ENCODE measurements at places on chromosomes 2 and 18.

GRCh38 chr18:28044036-28044435, 132.9 kb downstream of the CDH2 start:
- DNase-seq: no peak

DNA sequence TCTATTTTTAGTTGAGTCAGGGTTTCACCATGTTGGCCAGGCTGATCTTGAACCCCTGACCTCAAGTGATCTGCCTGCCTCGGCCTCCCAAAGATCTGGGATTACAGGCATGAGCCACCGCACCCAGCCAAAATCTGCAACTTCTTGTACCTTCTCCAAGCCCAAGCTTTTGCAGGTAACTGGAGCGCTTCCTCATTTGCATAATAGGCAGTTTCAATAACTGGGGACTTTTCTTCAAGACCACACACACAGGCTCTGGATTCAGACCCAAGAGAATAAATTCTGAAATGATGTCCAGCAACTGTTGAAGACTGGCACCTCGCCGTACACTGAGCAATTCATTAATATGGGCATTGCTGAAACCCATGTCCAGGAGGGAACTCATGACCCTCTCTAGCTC, 2.8 kb downstream of the MTERF4 start:
- no peak for DNase-seq

DNA sequence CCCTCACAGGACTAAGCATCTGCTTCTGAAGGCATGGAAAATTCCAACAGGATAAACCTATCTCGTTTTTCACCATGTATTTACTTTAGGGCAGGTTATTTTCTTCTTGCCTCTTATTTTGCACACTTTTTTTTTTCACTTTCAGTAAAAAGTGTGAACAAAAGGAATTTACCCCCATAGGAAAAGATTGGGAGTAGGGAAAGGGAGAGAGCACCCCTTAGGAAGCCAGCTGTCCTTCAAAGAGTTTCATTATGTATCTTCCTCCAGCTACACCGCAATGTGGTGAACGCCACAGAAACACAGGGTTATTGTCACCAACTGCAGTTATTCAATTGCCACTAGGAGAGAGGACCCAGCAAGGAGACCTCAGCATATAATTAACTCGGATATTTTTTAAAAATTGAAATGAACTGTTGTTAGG, 286.2 kb upstream of the VRK2 start:
- no peak for DNase-seq

DNA sequence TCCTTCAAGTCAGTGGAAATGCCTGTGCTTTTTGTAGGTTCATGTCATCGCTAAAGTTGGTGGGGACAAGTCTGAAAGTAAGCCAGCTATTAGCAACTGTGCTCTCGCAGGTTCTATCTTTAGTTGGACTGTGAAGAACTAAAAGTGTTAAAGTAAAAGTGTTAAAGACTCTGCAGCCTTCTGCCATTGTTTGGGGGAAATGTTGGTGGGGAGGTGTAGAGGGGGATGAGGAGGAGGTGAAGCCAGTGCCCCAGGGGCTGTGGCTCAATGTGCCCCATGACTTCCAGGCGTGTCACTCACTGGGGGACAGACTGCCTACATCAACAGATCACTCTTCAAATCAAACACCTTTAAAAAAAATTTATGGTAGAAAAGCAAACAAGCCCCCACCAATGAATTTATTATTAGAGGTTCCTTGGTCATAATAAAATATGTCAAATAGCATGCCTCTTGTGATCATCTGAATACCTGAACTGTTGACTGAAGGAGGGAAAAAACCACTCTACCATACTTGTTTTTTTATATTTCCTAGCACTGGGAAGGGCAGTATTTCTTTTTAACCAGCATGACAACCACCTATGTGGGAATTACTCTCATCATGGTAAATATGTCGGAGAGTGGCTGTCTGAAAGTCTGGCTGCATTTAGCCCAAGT, 19.3 kb downstream of the TGFA start:
- no peak for DNase-seq

DNA sequence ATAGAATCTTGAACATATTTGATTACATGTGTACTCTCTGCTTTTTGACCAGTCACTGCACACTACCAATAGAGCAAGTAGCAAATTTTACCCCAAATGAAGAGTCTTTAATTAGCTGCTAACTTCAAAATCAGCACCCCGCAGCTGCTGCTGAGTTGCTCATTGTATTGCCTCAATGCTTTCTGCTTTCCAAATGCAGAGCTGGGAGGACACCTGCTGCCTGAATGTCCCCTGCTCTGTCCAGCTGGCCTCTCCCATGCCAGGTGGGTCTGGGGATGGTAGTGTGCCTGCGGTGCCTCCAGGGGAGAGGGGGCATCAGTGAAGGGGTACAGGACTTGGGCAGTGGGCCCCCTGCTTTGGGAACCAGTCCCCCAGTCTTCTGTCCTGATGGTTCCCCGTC, 184.8 kb downstream of the PRKCE start:
- no peak for DNase-seq

Measured in GM12891 (cell line).